ENCODE measurements at places on chromosomes 16 and 17.
A peak's percentile ranks its signal among the peaks of the same experiment; 100 is the strongest.

- H3K27me3 ChIP-seq = peaks cover 16% of the 10 kb centered on the region
- H3K4me1 ChIP-seq = no peaks in the 10 kb centered on the region
Observed at GRCh38 chr17:54947396-54947795, 21.1 kb downstream of the COX11 start.

DNA sequence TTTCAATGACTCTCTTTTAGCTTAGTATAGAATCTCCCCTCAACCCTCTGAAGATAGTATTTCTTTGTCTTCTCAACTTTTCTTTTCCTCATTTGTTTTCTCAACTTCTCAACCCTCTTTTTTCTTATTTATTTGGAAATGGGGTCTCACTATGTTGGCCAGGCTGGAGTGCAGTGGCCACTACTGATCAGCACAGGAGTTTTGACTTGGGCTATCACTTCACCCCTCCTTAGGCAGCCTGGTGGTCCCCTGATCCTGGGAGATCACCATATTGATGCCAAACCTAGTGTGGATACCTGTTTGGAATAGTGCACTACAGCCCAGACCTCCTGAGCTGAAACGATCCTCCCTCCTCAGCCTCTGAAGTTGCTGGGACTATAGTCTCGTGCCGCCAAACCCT is 79.8 kb downstream of the PITPNC1 start:
- peaks cover 10% of the 10 kb centered on the region for H3K36me3 ChIP-seq
- peak overlapping the region; percentile 86 for H3K27ac ChIP-seq
- peak overlapping the region; percentile 52 for H3K4me3 ChIP-seq
- no peak for DNase-seq

DNA sequence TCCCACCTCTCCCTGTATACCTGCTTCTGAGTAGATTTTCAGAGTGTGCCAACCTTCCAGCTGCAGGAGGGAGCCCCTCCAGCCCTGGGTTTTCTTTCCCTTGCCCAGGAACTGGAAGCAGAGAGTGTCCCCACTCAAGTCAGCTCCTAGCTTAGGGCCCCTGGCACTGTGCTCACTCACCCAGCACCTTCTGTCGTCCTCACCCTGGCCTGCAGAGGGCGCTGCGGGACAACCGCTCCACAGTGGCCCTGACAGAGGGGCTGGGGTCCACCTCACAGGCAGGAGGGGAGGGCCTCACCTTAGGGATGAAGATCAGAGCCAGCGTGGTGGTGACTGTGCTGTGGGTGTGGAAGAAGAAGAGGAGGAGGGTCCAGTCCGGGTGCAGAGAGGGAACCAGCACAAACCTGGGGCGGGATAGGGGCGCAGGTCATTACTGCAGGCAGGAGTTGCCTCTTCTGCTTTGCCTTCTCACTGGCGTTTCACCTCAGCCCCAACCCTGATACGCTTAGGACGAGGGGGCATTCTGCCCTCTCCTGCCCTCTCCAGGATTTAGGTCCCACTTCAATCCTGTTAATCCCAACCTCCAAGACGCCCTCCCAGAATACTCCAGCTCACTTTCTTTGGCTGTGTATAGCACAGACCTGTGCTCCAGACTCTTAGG is 10.0 kb downstream of the GPR179 start:
- H3K36me3 ChIP-seq = no peaks in the 10 kb centered on the region
- H3K4me1 ChIP-seq = no peaks in the 10 kb centered on the region
- peaks cover 78% of the 10 kb centered on the region for H3K27me3 ChIP-seq
- no peak overlapping the region for H3K27ac ChIP-seq
- peak; percentile 32 for DNase-seq

DNA sequence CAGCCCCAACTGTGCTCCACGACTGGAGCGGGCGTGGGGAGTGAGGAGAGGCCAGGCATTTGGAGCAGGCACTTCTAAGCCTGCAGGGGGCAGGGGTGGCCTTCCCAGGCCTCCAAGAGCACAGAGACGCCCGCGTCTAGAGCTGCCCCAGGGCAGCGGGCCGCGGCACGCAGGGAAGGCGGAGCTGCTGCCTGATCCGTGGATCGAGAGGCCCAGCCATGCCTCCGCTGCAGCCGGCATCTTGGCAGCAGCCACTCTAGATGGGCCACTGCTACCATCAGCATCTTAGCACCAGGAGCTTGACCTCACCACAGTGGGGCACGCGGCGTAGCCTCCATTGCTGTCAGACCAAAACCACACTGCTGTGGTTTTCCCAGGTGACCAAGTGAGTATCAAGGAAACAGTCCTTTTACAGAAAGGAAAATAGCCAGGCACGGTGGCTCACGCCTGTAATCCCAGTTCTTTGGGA is 20.4 kb upstream of the WDR45B start:
- no peaks in the 10 kb centered on the region for H3K27me3 ChIP-seq
- H3K36me3 ChIP-seq = no peaks in the 10 kb centered on the region
- H3K4me1 ChIP-seq = peaks cover 5% of the 10 kb centered on the region
- peak overlapping the region; percentile 36 for H3K4me3 ChIP-seq

DNA sequence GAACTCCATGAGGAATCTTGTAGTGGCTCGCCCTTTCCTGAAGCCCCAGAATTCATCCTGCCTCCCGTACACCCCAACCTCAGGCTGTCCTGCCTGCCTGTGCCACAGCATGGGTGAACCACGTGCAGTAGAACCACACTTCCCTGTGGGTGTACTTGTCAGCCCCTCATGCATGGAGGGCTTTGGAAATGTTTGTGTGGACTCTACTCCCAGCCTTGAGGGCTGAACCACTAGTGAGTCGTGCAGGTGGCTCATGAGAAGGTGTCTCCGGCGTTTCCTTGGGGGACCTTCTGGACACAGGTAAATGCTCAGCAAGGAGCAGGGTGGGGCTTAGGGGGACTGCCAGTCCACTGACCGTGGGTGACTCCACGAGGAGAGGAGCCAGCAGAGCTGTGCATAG is 58.7 kb upstream of the ADORA2B start:
- DNase-seq = no peak
- peaks cover 5% of the 10 kb centered on the region for H3K4me1 ChIP-seq
- H3K36me3 ChIP-seq = no peaks in the 10 kb centered on the region
- no peaks in the 10 kb centered on the region for H3K27me3 ChIP-seq

DNA sequence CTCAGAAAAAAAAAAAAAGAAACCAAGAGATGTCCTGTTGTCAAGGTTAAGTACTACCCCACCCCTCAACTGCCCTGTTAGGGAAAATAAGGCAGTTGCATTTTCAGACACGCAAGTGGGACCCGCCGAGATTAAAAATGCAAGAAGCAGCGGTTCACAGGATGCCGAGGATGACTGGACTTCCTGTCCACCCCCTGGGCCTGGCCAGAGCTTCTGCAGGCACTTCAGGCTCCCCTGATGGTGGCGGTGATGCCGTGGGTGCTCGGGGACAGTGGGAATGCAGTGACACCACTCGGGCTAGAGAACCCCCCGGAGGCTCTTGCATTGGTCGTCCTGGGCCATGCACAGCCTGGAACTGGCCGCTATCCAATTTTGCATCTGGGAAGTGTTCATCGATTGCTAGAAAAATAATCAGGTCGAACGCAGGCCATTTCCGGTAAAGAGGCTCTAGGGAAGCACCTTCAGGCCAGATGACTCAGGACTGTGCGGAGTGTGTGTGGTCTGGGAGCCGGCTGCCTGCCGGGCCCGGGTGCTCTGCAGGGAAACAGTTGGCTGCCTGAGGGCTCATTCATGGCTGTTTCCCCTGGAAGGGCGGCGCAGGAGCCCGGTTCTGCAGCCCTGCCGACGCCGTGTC is 13.4 kb upstream of the CRISPLD2 start:
- no peaks in the 10 kb centered on the region for H3K36me3 ChIP-seq
- H3K27me3 ChIP-seq = peaks cover 30% of the 10 kb centered on the region
- H3K4me1 ChIP-seq = peaks cover 6% of the 10 kb centered on the region
- peak overlapping the region; percentile 20 for H3K27ac ChIP-seq

- peaks cover 17% of the 10 kb centered on the region for H3K36me3 ChIP-seq
- H3K4me3 ChIP-seq = peak overlapping the region; percentile 91
- peaks cover 42% of the 10 kb centered on the region for H3K4me1 ChIP-seq
- H3K27me3 ChIP-seq = no peaks in the 10 kb centered on the region
Observed at GRCh38 chr17:82859431-82860403, 19.9 kb upstream of the ZNF750 start.

- no peaks in the 10 kb centered on the region for H3K36me3 ChIP-seq
- H3K4me1 ChIP-seq = no peaks in the 10 kb centered on the region
- no peak overlapping the region for H3K27ac ChIP-seq
Observed at GRCh38 chr17:32570081-32570396, 83.2 kb downstream of the CDK5R1 start.

- no peak overlapping the region for H3K4me3 ChIP-seq
- H3K36me3 ChIP-seq = peaks cover 12% of the 10 kb centered on the region
- no peaks in the 10 kb centered on the region for H3K27me3 ChIP-seq
Observed at GRCh38 chr16:2663553-2664546, 18.5 kb upstream of the KCTD5 start.

DNA sequence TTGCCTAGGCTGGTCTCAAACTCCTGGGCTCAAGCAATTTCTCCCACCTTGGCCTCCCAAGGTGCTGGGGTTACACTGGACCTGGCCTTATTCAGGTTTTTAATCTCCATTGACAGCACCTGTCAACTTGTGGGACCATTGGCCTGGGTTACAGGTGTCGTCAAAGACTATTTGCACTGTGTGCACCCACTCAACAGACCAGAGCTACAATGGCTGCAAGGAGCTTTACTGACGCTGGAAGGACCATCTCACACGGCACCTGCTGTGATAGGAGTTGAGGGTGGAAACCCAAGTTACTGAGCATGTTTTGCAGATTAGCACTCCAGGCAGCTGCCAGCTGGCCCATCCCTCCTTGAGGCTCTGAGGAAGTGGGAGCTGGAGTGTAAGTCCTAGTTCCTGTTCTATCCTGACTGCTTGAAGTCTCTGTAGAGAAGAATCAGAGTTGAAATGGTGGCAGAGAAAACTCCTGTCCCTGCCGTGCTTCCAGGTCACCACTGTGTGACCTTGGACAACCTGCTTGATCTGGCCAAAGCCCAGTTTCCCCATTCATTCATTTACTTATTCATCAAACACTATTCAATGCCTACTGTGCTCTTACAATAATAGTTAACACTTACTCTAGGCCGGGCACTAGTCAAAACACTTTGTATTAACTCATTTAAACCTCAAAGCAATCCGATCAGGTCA is 42.4 kb upstream of the LONP2 start:
- H3K4me3 ChIP-seq = no peak overlapping the region
- no peaks in the 10 kb centered on the region for H3K36me3 ChIP-seq
- no peak overlapping the region for H3K27ac ChIP-seq
- DNase-seq = no peak
- peaks cover 43% of the 10 kb centered on the region for H3K27me3 ChIP-seq

GRCh38 chr17:1496869-1497268 is 4.4 kb upstream of the MYO1C start:
- H3K36me3 ChIP-seq = peaks cover 50% of the 10 kb centered on the region
- H3K4me3 ChIP-seq = no peak overlapping the region
- no peak overlapping the region for H3K27ac ChIP-seq
- no peak for DNase-seq

GRCh38 chr16:57062329-57062728 is 30.1 kb upstream of the CPNE2 start:
- no peak overlapping the region for H3K4me3 ChIP-seq
- H3K27me3 ChIP-seq = no peaks in the 10 kb centered on the region
- peaks cover 19% of the 10 kb centered on the region for H3K4me1 ChIP-seq
- peaks cover 72% of the 10 kb centered on the region for H3K36me3 ChIP-seq

DNA sequence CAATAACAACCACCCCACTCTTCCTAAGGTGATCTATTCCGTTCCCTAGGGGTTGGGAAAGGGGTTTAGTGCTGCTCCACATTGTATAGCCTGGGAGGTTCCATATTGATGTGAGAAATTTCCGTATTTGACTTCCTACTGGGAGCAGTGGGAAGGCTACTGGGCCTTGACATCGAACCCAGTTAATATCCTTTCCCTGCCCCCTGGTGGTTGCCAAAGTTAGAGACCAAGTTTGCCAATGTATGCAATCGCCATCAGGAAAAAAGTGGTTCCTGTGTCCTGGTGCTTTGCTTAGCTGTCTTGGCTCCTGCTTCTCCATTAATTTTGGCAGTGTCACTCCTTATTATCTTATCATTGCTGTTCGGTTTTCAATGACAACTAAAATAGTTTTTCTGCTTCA is 914.9 kb downstream of the KCNJ2 start:
- no peaks in the 10 kb centered on the region for H3K4me1 ChIP-seq
- H3K27me3 ChIP-seq = no peaks in the 10 kb centered on the region
- no peak overlapping the region for H3K27ac ChIP-seq
- no peak for DNase-seq
- H3K36me3 ChIP-seq = no peaks in the 10 kb centered on the region

DNA sequence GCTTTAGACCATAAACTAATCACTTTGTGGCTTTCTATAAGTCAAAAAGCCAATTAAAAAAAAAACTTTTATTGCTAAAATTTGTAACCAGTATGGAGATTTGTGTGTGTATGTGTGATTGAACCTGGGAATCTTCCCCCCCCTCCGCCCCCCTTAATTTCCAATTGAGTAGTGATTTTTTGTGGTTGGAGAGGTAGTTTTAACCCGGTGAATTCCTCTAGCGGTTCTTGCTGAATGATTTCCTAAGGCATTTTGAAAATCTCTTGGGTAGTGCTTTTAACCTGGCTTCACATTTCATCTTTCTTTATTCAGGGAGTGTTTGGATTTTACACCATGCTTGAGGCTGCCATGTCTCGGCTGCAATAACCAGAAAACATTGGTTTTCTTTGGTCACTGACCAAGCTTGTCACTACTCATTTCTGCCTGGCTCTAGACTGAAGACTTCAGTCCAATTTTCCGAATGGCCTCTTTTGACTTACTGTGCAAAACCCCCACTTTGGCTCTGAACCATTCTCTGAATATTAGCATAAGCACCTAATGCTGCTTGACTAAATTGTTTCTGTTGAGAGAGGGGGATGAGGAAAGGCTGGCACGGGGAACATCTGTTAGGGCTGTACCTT is 35.6 kb downstream of the PRKCA start:
- H3K4me3 ChIP-seq = no peak overlapping the region
- H3K27me3 ChIP-seq = no peaks in the 10 kb centered on the region
- no peaks in the 10 kb centered on the region for H3K36me3 ChIP-seq

GRCh38 chr16:75044800-75045361 is 46.1 kb downstream of the ZNRF1 start:
- DNase-seq = no peak
- H3K27ac ChIP-seq = no peak overlapping the region
- no peaks in the 10 kb centered on the region for H3K36me3 ChIP-seq
- H3K4me1 ChIP-seq = no peaks in the 10 kb centered on the region

- peak overlapping the region; percentile 90 for H3K27ac ChIP-seq
- peaks cover 63% of the 10 kb centered on the region for H3K36me3 ChIP-seq
- no peaks in the 10 kb centered on the region for H3K27me3 ChIP-seq
- peaks cover 81% of the 10 kb centered on the region for H3K4me1 ChIP-seq
Observed at GRCh38 chr17:2797226-2797625, 988 bp downstream of the RAP1GAP2 start.

GRCh38 chr16:86668136-86668910 is 90.0 kb downstream of the FOXL1 start:
- no peak for DNase-seq
- peaks cover 10% of the 10 kb centered on the region for H3K27me3 ChIP-seq
- H3K27ac ChIP-seq = no peak overlapping the region
- no peaks in the 10 kb centered on the region for H3K36me3 ChIP-seq
- H3K4me1 ChIP-seq = peaks cover 13% of the 10 kb centered on the region

DNA sequence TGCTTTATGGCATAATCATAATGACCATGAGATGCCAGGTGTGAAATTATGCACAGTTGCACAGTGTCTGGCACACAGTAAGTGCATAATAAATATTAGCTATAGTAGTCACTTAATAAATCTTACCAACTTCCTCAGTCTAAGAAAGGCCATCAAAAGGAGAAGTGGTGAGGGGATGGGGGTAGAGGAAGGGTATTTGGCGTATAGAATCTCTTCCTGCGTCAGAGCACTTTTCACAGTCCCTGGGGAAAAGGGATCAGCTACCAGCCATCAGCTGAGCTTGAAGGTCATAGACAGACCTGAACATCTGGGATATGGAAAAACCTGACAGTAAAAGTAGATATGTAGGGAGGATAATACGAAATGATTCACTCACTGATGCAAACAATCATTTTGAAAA is 5.8 kb downstream of the CRHR1 start:
- H3K4me1 ChIP-seq = no peaks in the 10 kb centered on the region
- H3K27me3 ChIP-seq = peaks cover 75% of the 10 kb centered on the region
- H3K36me3 ChIP-seq = no peaks in the 10 kb centered on the region
- DNase-seq = no peak
- no peak overlapping the region for H3K4me3 ChIP-seq

Data from effector memory CD8-positive, alpha-beta T cell (primary cell).